ENCODE measurements at places on chromosomes 4 and X. TPM values are rescaled to one million over a fixed set of nuclear protein-coding genes. Genes with fewer than 3 reads are reported as not detected.
A peak's percentile ranks its signal among the peaks of the same experiment; 100 is the strongest.

- DNase-seq, result no peak
These were observed 489.5 kb downstream of the STIM2 start for GRCh38 chr4:27350161-27350560.

Gene GNRHR
- not detected for total RNA-seq

Gene GAGE12F
- total RNA-seq, result not detected

- no peak for DNase-seq
These were observed 28.2 kb upstream of the APLN start for GRCh38 chrX:129682979-129683378.

DNA sequence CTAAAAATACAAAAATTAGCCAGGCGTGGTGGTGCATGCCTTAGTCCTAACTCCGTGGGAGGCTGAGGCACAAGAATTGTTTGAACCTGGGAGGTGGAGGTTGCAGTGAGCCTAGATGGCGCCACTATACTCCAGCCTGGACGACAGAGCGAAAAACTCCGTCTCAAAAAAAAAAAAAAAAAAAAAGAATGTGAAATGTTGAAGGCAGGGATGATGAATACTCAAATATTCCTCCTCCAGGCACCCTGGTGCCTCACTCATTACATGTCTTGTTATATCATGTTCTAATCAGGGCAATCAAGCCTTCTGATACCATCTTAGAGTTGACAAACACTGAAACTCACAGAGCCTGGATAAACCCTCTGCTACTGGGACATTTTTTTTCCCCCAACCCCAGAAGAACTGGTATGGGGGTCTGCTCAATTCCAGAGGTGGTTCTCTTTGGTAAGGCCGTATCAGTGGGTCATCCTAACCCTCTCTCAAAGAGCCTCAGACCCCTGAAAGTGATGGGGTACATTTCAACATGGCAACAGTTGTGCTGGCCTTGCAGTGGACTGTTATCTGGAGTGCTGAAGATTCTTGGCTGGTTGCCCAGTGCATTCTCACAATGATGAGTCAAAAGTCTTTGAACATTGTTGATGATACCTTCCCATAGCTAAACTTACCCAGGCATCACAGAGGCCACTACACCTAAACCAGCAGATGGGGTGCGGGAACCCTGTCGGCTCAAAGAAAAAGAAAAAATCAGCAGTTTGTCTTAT, 2.4 kb upstream of the SH3KBP1 start:
- DNase-seq, result peak; percentile 31

GRCh38 chrX:11259437-11259836, 33.8 kb upstream of the AMELX start:
- DNase-seq, result no peak

- DNase-seq, result no peak
These were observed 102.6 kb downstream of the PHEX start for GRCh38 chrX:22134681-22135080.

Gene ADH1C
- not detected for total RNA-seq

GRCh38 chrX:38854305-38854704, 53.0 kb downstream of the MID1IP1 start:
- DNase-seq, result no peak

GRCh38 chr4:182973941-182974340, 56.8 kb upstream of the DCTD start:
- DNase-seq, result no peak

GRCh38 chrX:68693481-68694434, 46.3 kb downstream of the STARD8 start:
- no peak for DNase-seq

Gene DOK7
- not detected for total RNA-seq

Measured in CD8-positive, alpha-beta memory T cell (primary cell).